ENCODE measurements at places on chromosomes 7 and 10.

GRCh38 chr7:130181263-130181605 is 24.0 kb downstream of the TMEM209 start:
- no peak for DNase-seq

DNA sequence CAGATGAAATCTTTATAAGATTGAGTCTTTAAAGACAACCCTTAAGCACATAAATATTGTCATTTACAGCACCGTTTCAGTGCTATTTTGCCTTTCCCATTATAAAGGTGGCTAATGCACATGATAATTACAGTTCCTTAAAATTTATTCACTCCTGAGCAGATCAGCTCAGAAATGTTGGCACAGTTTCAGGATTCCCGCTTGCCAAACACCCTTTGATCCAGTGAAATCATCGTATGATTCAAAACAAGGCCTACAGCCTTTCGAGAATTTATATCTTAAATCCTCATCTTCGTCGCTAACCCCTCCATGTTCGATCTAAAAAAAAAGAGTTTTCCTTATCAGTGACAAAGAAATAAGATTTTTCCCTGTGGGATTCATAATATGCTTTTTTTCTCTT is 14.1 kb upstream of the SOSTDC1 start:
- DNase-seq = no peak

DNA sequence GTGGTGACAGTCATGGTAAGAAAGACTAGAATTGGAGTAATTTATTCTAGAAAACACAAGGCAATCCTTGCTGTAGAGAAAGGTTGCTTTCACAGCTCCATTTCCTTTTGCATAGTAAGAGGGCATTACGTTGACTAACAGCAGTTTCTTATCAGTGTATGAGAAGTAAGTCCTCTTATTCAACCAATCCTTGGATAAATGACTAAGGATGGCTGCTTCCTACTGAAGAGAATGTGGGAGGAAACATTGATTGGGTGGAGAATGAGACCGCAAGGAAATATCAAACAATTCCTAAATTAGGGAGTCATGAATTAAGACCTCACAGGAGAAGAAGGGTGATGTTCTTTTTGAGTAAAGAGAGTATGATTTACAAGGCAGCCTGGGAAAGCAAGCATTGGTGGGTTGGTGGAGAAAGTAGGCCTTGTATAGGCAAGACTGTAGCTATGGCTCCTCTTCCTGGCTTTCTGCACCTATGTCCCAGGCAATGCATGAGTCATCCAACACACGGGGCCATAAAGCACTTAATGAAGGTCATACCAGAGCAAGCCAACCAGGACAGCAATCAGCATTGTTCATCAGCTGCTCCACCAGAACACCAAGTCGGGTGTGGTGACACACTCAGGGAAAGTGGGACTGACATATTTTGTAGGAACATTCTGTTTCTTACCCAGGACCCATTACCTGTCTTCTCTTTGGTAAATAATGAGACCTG is 5.6 kb downstream of the MGAM start:
- no peak for DNase-seq

GRCh38 chr7:6444516-6445269 is 3.1 kb downstream of the DAGLB start:
- no peak for DNase-seq

GRCh38 chr10:84397735-84398144 is 69.4 kb downstream of the CCSER2 start:
- no peak for DNase-seq

- no peak for DNase-seq
Measured at GRCh38 chr7:35784332-35784731, 16.5 kb upstream of the SEPTIN7 start.

DNA sequence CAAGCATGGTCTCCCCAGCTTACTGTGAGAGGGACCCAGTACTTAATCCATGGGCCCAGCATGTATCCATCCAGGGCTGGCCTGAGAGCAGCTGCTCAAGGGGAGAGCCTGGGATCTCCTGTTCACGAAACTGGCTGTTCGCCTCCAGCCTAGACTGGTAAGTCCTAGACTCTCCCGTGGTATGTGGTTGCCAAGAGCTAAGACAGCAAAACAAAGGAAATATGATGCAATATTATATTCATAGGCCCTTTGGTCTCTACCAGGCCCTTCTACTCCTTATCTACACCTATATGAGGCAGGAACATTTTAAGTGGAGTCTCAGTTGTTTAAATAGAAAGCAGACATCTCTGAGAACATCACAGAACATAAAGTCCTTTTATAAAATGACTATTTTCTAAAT is 28.9 kb upstream of the STK17A start:
- DNase-seq = no peak

DNA sequence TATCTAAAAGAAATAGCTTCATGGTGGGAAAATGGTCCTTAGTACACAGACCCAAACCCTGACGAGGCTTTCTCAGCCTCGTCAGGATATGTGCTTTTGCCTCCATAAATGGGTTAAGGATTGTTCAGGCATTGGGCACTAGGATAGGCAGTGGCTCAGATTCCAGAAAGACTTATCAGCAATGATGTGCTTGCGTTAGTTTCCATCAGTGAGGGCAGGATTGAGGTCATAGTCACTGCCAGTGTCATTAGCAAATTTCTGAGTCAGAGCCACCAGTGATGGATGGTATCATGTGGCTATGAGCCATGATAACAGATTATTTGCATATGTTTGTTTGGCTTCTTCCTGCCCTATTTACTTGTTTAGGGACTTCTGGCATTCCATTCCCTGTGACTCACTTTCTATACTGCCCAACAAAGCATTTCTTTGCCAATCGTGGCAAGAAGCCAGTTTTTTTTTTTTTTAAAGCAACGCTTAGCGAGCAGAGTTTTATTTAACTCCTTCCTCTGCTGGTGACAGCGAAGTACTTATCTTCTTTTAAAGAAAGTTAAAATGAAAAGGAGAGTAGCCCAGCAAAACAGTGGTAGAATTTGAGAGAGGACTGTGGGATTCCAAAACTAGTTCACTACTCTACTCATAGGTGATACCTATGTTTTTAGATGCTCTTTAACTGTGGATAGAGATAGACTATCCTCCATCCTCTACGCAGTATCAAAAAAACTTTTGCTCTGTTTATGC is 44.4 kb downstream of the MYPN start:
- DNase-seq = no peak

GRCh38 chr7:96708872-96709271 is 774 bp downstream of the SEM1 start:
- no peak for DNase-seq

- no peak for DNase-seq
Measured at GRCh38 chr7:149476791-149477190, 15.9 kb upstream of the ZNF777 start.

- DNase-seq = no peak
Measured at GRCh38 chr10:89301721-89302445, at the start of gene IFIT2. IFIT2 (plus strand) TSS chr10:89302046; CDS start chr10:89302124, 78 bp downstream.

DNA sequence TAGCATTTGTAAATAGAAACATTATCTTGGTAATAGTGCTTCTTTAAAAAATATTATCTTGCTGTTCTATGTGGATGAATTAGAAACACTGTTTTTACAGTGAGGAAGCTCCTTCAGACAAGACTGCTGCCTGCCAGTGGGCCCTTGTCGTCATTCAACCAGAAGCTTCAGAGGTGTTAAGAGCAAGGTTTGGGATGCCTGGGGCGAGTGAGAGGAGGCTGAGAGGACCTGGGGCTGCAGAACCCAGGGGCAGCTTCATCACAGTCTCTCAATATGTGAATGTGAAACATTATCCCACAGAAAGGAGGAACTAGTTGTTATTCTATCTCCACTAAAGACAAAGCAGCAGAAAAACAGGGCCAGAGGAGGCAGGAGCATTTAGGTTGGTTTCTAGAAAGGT is 8.1 kb downstream of the PLPP4 start:
- no peak for DNase-seq

- DNase-seq = no peak
Measured at GRCh38 chr10:126519992-126520391, 131.7 kb upstream of the ADAM12 start.

DNA sequence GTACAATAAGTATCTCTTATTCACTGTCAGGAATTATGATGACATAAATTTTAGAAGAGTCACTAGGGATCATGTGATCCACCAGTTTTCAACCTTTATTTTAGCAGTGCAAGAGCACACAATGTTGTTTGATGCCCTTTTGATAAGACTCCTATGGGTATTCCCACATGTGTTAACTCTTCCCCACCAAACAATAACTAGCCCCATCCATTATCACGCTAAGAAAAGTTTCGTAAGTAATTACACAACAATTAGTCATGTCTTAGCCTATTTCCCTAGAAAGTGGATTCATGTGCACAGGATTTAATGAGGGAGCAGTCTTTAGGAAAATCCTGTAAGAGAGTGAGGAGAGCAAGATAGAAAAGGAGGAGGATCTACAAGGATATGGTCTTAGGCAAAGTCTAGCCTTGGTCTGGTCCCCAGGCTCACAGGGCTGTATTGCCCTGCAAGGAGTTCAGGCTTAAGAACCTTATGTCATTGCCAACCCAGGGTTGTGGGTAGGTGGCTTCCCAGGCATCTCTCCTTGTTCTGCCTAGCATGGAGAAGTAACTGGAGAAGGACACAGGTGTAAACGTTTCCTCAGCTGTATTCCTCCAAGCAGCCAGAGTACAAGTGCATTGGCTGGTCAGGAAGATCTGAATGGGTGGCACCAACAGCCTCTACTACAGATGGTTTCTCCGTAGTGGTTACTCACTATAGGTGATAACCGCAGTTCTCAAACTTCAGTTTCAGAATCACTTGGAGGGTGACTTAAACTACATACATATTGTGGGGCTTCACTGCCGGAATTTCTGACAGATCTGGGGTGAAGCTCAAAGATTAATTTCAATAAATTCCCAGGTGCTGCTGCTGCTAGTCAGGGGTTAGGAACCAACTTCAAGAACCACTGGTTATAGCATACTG is 574.5 kb downstream of the SUGCT start:
- DNase-seq = no peak

GRCh38 chr7:134553976-134554375 is 5.1 kb downstream of the AKR1B15 start:
- no peak for DNase-seq

DNA sequence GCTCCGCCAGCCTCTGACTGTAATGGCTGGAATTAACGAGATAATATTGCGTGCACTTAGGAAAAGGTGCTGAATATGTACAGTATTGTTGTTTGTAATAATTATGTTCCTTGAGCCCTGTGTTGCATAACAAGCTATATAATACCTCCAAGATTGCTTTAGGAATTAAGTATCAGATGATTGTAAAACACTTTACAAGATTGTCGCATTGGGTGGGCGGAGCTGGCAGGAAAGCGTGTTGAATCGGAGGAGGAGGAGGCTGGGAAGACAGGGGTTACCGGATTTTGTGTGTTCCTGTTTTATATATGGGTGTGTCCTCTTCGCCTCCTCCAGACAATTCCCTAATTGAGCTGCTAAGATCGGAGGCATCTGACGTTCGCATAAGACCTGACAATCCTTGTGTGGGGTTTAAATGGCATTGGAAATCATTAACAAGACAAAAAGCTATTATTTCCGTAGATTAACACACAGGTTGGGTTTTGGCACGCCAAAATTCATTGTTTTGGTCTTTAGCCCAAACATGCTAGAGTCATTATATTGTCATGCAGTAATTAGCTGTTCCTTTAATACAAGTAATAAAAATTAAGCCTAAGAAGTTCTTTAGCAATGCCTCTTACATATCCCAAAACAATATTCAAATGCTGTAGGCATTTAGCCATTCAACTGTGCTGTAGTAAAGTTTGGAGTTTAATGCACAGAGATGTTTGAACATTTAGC is 192.9 kb upstream of the SH2B2 start:
- no peak for DNase-seq

- no peak for DNase-seq
Measured at GRCh38 chr7:40597517-40597916, 462.7 kb downstream of the SUGCT start.

DNA sequence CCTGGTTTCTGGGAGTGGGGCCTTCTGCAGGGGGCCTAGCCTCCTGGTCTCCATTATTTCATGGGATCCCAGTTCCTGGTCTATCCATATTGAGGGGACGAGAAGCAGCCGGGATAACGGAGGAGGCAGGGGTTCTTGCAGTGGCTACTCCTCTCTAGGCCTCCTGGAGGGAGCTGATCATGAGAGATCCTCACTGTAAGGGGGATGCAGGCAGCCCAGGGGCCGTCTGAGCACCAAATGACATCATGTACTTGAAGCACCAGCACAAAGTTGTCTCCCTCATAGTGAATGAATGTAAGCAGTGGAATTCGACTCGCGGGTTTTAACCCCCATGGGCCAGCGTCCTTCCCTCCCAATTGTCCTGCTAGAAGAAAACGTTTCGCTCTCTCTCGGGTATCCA is 964 bp upstream of the ADCY1 start:
- DNase-seq = no peak

- no peak for DNase-seq
Measured at GRCh38 chr10:130231251-130231741, 95.1 kb downstream of the GLRX3 start.

GRCh38 chr10:107767185-107767584 is 602.7 kb upstream of the SORCS1 start:
- DNase-seq = no peak

GRCh38 chr7:5698720-5699119 is 82.7 kb downstream of the RNF216 start:
- no peak for DNase-seq

GRCh38 chr10:131201741-131202515 is 109.6 kb downstream of the TCERG1L start:
- no peak for DNase-seq

- no peak for DNase-seq
Measured at GRCh38 chr7:22725585-22725984, 1.4 kb upstream of the IL6 start.

DNA sequence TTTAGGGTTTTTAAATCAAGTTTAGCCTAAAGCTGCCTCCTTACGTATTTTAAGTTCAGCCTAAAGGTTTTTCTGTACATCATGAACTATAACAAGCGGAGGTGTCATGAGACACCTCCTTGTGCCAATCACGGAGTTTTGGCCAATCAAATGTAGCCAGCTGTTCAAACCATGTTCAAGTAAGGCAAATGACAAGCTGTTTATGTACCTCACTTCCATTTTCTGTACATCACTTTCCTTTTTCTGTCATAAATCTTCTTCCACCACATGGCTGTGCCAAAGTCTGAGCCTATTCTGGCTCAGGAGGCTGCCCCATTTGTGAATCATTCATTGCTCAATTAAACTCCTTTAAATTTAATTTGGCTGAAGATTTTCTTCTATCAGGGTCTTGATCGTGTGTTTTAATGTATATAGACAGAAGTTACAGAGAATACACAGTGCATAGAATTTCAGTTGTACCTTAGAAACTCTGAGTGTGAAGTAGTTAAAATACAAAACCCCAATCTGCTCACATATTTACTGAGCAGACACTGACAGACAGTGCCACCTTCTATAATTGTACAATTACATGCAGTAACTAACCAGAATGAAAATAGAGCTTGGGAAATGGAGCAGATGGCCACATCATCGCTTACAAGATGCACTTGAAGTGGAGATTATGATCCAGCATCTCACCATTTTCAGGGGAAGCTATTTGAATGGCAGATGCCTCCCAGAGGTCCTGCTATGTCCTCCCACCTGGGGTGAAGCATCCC is 76.9 kb upstream of the LANCL2 start:
- DNase-seq = no peak

GRCh38 chr10:49300140-49300974 is 1.4 kb downstream of the C10orf71 start:
- DNase-seq = no peak

GRCh38 chr7:128035712-128036111 is 4.5 kb upstream of the LRRC4 start:
- no peak for DNase-seq
